ENCODE measurements at places on chromosomes 6 and 20.

GRCh38 chr20:3413393-3413889 lies 6.0 kb upstream of the DNAAF9 start:
- no peak for DNase-seq

DNA sequence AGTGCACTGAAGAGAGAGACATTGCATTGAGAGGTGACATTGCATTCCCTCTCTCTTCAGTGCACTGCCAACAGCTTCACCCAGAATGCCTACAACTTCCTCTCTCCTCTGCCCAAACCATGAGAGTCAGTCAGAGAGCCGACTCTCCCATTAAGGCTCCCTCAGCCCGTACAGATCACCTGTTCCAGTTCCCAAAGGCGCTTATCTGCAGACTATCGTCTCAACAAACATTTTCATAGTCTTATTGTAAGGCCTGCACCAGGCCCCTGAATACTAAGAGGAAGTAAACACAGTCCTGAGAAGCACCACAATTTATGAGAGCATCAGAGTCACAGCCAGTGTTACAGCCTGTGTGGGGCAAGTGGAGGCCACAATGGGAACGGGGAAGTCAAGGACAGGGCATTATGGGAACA lies 53.7 kb downstream of the GFOD1 start:
- no peak for DNase-seq

- no peak for DNase-seq
These were observed 52.8 kb downstream of the MYB start for GRCh38 chr6:135233686-135234491.

DNA sequence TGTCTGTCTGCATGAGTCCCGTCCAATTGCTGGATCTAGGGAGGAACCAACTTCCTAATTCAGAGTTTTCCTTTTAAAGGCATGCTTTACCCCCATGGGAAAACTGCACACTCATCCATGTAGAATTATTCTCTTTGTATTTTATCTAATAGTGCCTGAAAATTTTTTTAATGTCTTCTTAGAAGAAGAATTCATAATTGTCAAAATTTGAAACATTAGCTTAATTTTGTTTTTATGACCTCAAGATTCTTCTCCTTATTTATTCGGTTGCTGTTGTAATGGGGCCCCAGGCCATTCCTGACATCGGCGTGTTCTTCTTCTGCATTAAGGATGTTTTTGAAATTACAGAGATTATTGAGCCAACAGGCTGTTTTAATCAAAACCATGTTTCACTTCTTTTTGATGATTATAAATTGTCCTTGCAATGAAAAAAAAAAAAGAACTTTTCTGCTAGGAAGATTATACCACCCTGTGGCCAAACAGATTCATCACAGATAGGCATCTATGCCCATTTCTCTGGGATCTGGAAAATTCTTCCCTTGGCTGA lies 100.3 kb downstream of the ZNF217 start:
- no peak for DNase-seq

- DNase-seq = no peak
These were observed 4.2 kb downstream of the HACE1 start for GRCh38 chr6:104855507-104855906.

- DNase-seq = no peak
These were observed 1.6 kb upstream of the FAM135A start for GRCh38 chr6:70411542-70412251.

GRCh38 chr20:50146732-50147662 lies 6.5 kb downstream of the PEDS1 start:
- DNase-seq = peak; percentile 87

DNA sequence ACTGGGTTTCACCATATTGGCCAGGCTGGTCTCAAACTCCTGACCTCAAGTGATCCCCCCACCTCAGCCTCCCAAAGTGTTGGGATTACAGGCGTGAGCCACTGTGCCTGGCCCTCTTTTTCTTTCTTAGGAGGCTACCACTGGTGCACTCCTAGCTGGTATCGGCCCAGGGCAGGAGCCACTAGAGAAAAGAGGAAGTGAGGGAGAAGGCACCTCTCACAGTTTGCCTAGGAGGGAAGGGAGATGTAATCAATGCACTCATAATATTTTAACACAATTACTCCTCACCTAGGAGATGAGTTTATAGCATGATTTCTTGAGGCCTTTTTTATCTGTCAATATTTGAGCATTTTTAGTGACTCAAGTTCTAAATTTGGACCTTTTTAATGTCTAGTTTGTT lies 189.0 kb upstream of the SOX4 start:
- no peak for DNase-seq

- DNase-seq = no peak
These were observed 188.0 kb upstream of the TAB2 start for GRCh38 chr6:149129371-149130077.

GRCh38 chr20:50743087-50743486 lies 11.7 kb downstream of the PARD6B start:
- DNase-seq = no peak

GRCh38 chr6:7526755-7527154 lies 14.7 kb upstream of the DSP start:
- DNase-seq = no peak

- peak; percentile 91 for DNase-seq
These were observed 108.2 kb downstream of the HFE start for GRCh38 chr6:26195376-26195923.

- no peak for DNase-seq
These were observed 3.4 kb upstream of the FAM110A start for GRCh38 chr20:830011-830521.

DNA sequence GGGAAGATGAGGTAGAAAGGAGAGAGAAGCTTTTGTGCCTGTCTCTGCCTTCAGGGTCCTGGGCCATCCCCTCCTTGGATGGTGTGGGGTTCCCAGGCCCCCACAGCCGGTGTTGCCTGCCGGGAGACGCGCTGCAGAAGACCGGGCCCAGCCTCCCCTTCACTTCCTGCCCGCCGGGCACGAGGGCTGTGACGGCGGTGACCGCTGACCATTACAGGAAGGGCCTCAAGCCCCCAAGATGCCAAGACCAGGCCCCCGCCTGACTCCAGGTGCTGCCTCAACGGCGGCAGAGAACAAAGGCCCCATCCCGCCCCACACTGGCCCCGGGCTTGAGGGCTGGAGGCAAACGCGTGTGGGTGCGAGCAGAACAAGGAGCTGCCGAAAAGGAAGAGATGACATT lies 38.2 kb downstream of the ZBTB46 start:
- DNase-seq = no peak

- no peak for DNase-seq
These were observed 2.4 kb upstream of the SCGN start for GRCh38 chr6:25649611-25650010.

GRCh38 chr20:46006022-46006705 lies 2.5 kb upstream of the MMP9 start:
- DNase-seq = no peak

DNA sequence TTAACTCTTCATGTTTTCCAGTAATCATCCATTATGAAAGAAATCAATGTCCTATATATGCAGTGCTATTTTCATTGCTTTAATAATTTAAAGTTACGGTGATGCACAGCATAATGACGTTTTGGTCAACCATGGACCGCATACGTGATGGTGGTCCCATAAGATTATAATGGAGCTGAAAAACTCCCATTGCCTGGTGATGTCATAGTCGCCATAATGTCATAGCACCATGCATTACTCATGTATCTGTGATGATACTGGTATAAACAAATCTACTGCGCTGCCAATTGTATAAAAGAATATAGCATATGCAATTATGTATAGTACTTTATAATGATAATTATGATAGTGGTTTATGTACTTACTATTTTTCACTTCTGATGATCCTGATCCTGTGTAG lies 42.3 kb upstream of the ALDH8A1 start:
- DNase-seq = no peak

DNA sequence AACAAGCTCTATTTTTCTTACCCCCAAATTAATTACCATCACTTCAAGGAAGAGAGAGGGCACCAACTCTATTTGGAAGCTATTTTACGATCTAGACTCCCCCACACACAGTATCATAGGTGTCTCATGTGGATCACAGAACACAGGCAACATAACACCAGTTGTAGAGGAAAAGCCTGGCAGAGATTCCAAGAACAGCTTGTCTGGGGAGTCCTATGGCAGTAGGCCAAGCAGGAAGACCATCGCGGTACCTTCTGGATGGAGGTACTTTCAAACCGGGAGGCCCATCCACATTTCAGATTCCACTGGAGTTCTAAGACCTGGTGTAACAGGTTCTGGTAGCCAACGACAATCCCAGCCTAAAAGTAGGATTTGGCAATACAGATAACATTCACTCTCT lies 37.6 kb upstream of the SPDEF start:
- DNase-seq = no peak

DNA sequence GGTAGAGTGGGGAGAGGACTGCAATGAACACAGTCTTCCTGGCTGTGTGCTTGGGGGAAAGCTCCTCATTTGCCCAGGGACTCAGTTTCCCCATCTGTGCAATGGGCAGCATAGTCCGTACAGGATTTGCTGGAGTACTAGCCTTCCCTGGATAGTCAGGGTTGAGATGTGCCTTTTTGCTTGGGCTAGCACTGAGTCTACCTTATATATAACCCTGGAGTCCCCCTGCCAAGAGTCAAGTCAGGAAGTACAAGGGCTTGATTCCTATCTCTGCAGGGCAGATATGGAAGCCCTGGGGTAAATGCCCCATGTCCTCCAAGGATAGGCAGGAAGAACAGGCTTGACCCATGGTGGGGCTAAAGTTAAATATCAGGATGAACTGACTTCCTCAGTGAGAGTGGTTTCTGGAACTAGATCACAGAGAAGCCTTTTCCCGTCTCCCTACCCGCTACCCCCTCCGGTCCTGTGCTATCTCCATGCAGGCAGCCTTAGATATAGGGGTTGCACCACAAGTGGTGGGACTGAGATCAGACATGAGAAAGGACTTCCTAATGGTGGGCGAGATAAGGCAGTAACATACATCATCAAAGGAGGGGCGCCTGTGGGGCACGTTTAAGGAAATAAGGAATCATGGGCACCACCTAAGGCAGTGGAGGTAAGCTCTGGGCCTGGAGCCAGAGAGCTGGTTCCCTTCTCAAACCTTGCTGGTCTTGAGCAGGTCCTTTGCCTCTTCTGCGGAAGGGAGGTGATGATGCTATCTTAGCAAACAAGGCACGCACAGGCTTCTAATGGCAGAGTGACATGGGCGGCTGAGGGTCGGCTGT lies 157.9 kb downstream of the MRPL14 start:
- no peak for DNase-seq

DNA sequence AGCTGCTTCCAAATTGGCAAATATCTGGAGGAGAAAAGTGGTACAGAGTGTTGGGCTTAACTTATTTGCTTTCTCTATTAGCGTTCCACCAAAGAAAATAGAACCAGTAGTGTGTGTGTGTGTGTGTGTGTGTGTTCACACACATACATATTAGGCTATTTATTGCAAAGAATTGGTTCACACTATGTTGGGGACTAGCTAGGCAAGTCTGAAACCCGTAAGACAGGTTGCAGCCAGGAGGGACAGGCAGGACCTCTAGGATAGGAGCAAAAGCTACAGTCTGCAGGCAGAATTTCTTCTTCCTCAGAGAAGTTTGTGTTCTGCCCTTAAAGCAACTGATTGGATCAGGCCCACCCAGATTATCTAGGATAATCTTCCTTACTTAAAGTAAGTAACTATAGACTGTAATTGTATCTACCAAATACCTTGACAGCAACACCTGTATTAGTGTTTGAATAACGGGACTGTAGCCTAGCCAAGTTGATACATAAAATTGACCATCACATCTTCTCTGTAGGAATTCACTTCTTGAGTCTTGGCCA lies 12.8 kb downstream of the KCTD20 start:
- DNase-seq = no peak

- no peak for DNase-seq
These were observed 39.2 kb downstream of the PREX1 start for GRCh38 chr20:48788486-48789072.

DNA sequence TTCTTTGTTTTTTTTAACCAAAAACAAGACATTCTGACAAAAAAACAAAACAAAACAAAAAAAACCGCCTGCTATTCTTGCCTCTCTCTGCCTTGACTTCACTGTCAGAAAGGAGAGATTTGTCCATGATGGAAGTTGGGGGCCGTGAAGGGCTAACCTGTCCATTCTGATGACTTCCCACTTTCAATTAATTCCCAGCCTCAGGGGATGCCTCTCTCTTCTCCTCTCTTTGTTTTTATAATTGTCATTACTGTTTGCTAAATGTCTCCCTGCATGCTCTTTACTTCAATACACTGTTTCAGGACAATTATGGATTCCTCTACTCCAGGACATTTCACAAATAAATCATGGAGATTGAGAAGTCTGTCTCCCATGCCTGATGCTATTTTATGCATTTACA lies 130.5 kb upstream of the CNR1 start:
- no peak for DNase-seq

DNA sequence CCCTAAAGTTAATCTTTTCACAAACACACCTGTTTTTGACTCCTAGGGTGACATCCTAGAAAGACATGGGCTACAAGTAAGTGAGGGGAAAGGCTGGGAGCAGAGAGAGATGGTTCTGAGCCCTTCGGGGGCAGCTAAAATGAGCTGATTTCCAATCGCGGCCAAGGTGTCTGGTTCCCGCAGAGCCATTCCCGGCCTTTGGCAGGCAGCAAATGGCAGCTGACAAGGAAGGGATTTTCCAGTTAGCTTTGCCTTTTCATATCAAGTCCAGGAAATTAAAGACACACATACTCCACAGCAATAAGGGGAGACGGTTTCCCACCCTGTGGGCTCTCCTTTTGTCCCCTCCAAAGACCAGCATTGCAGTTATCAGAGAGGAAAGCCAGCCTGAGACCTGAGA lies 228.5 kb downstream of the ZMYND8 start:
- no peak for DNase-seq

DNA sequence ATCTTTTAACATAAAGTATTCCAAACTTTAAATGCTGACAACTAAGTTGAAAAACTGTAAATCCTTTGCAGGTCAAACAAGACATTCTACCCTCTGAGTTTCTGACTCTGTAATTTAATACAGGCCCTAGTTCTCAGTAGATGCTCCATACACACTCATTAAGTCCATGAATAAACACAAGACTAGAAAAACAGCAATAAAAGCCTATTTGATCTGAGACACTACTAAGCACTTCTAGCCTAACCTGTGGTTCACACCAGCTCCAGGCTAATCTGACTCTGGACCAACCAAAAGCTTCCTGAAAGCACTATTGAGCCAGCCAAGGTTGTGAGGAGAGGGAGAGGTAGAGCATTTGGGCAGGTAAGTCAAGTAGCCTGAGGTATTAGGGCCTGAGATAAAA lies 103.9 kb downstream of the EPM2A start:
- no peak for DNase-seq

DNA sequence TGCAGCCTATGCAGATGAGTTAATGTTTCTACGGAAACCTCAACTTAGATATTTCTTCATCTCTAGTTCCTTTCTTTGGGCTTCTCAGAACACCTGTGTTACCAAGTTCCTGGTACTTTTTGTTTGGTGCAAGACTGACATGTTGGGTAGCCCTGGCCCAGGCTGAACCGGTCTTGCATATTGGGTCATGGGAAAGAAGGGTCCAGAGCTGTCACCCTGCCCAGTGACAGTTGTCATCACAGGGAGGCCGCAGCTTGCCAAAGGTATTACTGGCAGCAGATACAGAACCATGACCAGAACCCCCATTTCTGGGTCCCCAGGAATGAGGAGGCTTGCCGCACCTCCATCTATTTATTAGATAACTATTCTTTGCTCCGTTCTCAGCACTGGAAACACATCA lies 40.2 kb downstream of the PDYN start:
- no peak for DNase-seq

GRCh38 chr6:138909511-138909910 lies 78.5 kb downstream of the REPS1 start:
- no peak for DNase-seq

All from CD4-positive, alpha-beta T cell treated with Interleukin-12 subunit alpha and Interleukin-12 subunit beta, for 1 hour (primary cell).